Activated naive CD8-positive, alpha-beta T cell treated with anti-CD3 and anti-CD28 coated beads, Interleukin-2, amount 10 ng/mL, durations not matched to agents 7 days and 5 days (primary cell): ENCODE measurements at places on chromosomes 3 and 15. TPM values are rescaled to one million over a fixed set of nuclear protein-coding genes. Genes with fewer than 3 reads are reported as not detected.

DNA sequence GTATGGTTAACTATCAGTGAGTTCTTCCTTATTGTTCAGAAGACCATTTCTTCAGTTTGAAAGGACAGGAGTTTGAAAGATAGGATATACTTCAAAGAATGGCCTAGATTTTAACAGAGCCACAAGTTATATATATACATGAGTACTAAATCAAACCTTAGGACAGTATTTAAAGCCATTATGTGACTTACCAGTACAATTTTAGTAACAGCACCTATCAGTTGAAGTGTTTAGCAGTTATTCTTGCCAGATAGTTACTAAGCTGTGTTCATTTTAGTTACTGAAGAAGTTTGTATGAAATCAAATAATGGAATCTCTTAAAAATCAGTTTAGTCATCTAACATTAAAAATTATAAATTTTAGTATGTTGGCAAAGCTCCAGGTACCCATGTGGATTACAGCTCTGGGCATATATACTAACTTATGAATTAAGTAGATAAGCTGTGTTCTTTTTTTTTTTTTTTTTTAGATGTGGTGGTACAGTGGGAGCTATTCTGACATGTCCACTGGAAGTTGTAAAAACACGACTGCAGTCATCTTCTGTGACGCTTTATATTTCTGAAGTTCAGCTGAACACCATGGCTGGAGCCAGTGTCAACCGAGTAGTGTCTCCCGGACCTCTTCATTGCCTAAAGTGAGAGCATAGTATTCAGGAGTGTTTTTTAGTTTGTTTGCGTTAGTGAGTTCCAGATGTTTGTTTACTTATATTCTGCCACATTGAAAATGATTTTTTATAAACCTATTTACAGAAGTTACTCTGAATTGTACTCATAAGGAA lies 14.6 kb downstream of the SLC25A36 start:
- H3K27ac ChIP-seq: no peak overlapping the region
- no peak for DNase-seq
- peaks cover 11% of the 10 kb centered on the region for H3K36me3 ChIP-seq
- H3K27me3 ChIP-seq: no peaks in the 10 kb centered on the region
- H3K4me3 ChIP-seq: no peak overlapping the region

DNA sequence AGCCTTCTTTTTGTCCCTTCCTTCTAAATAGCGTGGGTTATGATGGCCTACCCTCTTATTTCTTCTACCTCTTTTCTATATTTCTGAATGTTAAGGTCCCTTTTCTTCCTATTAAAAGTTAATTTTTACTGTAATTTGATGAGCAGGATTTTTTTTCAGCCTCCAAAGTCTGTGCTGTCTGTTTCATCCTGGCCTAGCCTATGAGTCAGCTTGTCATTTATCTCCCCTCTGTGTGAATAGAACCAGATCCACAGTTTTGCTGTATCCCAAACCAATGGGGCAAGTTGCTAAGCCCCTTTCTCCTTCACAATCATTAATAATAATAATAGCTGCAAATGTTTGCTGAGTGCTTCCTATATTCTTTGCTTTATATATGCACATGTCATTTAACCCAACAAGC lies 18.1 kb upstream of the C3orf38 start:
- H3K36me3 ChIP-seq: peaks cover 14% of the 10 kb centered on the region
- DNase-seq: no peak
- H3K4me1 ChIP-seq: peaks cover 2% of the 10 kb centered on the region
- no peak overlapping the region for H3K27ac ChIP-seq
- no peaks in the 10 kb centered on the region for H3K27me3 ChIP-seq

GRCh38 chr15:79970624-79971434 lies at the start of gene BCL2A1:
BCL2A1 (minus strand) TSS chr15:79971196; CDS start chr15:79971119, 77 bp downstream.
- H3K27ac ChIP-seq: peak within 1 kb of the TSS; percentile 96
- H3K4me3 ChIP-seq: peak within 1 kb of the TSS; percentile 95

- H3K4me3 ChIP-seq: peak overlapping the region; percentile 76
- no peaks in the 10 kb centered on the region for H3K27me3 ChIP-seq
- peaks cover 27% of the 10 kb centered on the region for H3K4me1 ChIP-seq
- no peak for DNase-seq
- H3K36me3 ChIP-seq: peaks cover 11% of the 10 kb centered on the region
Measured at GRCh38 chr3:4351164-4351855, 48.1 kb downstream of the SETMAR start.

- H3K27ac ChIP-seq: no peak overlapping the region
- H3K4me1 ChIP-seq: peaks cover 34% of the 10 kb centered on the region
- H3K4me3 ChIP-seq: no peak overlapping the region
- peaks cover 47% of the 10 kb centered on the region for H3K36me3 ChIP-seq
Measured at GRCh38 chr15:50064673-50065072, 54.4 kb downstream of the ATP8B4 start.

- H3K36me3 ChIP-seq: peaks cover 3% of the 10 kb centered on the region
- H3K4me1 ChIP-seq: no peaks in the 10 kb centered on the region
- H3K27me3 ChIP-seq: no peaks in the 10 kb centered on the region
- DNase-seq: no peak
Measured at GRCh38 chr3:27986234-27986879, 255.1 kb upstream of the CMC1 start.

- no peaks in the 10 kb centered on the region for H3K4me1 ChIP-seq
- no peak overlapping the region for H3K4me3 ChIP-seq
- peaks cover 31% of the 10 kb centered on the region for H3K27me3 ChIP-seq
- H3K36me3 ChIP-seq: no peaks in the 10 kb centered on the region
- H3K27ac ChIP-seq: no peak overlapping the region
Measured at GRCh38 chr15:39801641-39802309, 19.1 kb upstream of the FSIP1 start.

GRCh38 chr3:195129644-195130492 lies 141.1 kb downstream of the XXYLT1 start:
- no peak overlapping the region for H3K27ac ChIP-seq
- no peaks in the 10 kb centered on the region for H3K27me3 ChIP-seq
- peaks cover 18% of the 10 kb centered on the region for H3K4me1 ChIP-seq
- peaks cover 2% of the 10 kb centered on the region for H3K36me3 ChIP-seq
- no peak overlapping the region for H3K4me3 ChIP-seq

DNA sequence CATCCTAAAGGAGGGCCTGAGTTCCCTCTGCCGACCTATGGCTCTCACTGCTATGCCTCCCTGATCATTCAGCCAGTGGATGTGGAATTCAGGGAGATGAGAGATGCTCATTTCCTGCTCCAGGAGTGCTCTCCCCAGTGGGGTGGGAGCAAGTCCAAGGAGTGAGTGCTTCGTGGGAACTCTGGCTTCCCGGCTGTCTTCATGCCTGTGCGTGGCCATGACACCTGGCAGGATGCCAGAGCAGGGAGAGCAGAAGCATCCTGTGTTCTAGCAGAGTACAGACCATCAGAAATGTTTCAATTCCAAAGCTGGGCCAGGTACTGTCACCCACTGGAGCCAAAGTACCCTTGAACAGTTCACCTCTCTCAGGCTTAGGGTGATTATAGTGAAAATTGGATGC lies 45.1 kb downstream of the APH1B start:
- no peak for DNase-seq
- peaks cover 8% of the 10 kb centered on the region for H3K27me3 ChIP-seq
- no peak overlapping the region for H3K27ac ChIP-seq
- no peaks in the 10 kb centered on the region for H3K4me1 ChIP-seq

DNA sequence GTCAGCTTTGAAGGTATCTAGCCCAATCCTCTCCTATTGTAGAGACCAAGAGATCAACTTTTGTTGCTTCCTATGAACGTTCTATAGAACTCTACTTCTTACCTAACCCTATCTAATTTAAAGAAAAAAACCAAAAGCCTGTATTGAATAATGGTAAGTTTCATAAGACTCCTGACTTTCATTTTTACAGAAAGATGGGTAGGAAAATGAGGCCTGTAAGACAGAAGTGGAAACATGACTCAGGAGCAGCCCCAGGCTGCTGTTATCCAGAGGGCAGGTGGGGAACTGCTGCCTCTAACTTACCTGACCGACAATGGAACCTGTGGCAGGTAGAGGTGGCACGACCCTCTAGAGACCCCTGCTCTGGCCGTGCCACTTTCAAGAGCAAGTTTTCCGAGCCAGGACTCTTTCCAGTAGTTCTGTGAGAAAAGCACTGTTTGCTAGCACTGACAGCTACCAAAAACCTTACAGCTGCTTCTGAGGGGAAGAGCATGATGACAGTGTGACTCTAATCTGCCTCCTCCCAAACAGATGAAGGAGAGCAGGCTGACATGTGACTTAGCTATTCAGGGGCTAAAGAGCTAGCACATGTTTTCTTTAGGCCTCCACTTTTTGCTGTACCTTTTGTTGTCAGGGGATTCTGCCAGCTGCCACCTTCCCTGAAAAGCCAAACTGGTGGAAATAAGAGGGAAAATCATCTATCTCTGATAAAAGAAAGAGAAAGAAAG lies 17.5 kb downstream of the POPDC2 start:
- no peak overlapping the region for H3K4me3 ChIP-seq
- H3K27ac ChIP-seq: no peak overlapping the region
- peaks cover 33% of the 10 kb centered on the region for H3K36me3 ChIP-seq
- no peaks in the 10 kb centered on the region for H3K27me3 ChIP-seq

DNA sequence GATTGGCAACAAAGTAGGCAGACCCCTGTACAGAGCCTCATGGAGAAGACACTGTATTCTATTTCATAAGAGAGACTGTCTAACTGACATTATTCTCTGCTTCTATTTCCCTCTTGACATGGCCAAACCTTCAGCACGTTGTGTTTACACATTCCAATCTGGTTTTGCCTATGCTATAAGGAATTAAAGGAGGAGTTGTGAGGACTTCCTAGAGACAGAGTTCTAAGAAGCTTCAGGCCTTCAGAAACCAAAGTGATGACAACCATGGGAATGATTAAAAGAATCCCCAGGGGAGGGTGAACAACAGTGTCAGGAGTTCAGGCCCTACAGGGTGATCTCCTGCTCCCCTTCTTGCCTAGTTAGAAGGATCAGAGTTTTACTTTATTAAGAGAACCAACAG lies 44.9 kb upstream of the CAPN7 start:
- H3K4me1 ChIP-seq: peaks cover 4% of the 10 kb centered on the region
- H3K27ac ChIP-seq: no peak overlapping the region
- peaks cover 12% of the 10 kb centered on the region for H3K27me3 ChIP-seq
- H3K4me3 ChIP-seq: no peak overlapping the region

DNA sequence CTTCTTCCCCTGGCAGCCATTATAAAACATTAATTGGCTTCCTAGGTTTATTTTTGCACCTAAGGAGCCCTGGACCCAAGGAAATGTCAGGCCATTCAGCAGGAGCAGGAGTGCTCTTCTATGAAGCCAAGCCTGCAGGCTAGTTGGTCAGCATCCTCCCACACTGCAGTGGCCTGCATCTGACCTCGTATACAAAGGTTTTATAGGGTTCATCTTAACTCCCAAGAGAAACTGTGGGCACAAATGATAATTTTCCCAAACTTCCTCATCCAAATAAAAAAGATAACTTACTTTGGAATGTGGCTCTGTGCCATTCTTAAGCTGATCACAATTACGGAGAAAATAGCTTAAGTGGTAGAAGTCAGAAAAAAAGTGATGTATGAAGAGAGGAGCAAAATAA lies 19.4 kb downstream of the PLSCR1 start:
- no peak for DNase-seq
- H3K4me3 ChIP-seq: no peak overlapping the region
- no peaks in the 10 kb centered on the region for H3K27me3 ChIP-seq
- H3K4me1 ChIP-seq: peaks cover 7% of the 10 kb centered on the region
- no peak overlapping the region for H3K27ac ChIP-seq

GRCh38 chr3:86563400-86563970 lies 427.5 kb downstream of the VGLL3 start:
- H3K27me3 ChIP-seq: no peaks in the 10 kb centered on the region
- H3K4me3 ChIP-seq: no peak overlapping the region
- DNase-seq: no peak
- H3K36me3 ChIP-seq: no peaks in the 10 kb centered on the region
- H3K4me1 ChIP-seq: no peaks in the 10 kb centered on the region

DNA sequence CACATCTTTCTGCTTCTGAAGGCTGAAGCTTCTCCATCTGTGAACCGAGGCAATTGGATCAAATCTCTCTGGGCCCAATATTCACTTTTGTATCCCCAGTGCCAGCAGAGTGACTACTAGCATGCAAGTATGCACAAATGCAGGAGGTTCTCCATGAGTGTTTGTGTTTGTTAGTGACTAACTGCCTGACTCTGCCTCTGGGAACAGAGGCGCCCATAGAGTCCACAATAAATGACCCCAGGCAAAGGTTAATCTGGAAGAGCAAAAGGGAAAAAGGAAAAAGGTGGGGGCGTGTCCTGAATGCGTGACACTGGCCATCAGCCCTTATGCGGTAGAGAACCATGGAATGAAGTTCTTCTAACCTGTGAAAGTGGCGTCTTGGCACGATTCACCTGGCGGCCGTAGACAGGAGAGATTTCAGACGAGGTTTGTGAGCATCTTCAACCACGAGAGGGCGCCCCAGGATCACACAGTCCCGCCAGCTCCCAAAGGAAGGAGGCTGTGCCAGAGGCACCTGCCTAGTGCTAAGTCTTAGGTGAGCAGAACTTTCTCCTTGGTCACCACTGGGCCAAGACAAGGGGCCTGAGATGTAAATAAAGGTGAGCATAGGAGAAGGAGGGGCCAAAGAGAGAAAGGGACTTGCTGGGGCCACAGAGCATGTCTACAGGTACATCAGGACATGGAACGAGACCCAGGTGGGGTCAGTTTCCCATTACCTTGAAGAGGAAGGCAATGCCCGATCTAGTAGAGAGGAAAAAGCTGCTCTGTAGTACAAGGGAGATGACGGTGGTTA lies 44.2 kb downstream of the RBPMS2 start:
- peak overlapping the region; percentile 21 for H3K4me3 ChIP-seq
- no peak overlapping the region for H3K27ac ChIP-seq
- peak; percentile 86 for DNase-seq
- H3K27me3 ChIP-seq: no peaks in the 10 kb centered on the region
- no peaks in the 10 kb centered on the region for H3K36me3 ChIP-seq

- no peak overlapping the region for H3K4me3 ChIP-seq
- H3K27ac ChIP-seq: no peak overlapping the region
Measured at GRCh38 chr3:150538324-150539208, 7.7 kb downstream of the SERP1 start.

Gene VPS13C
- 87.9 TPM for total RNA-seq

Gene CD96
- total RNA-seq: 375 TPM

Gene PAQR9
- not detected for total RNA-seq

Gene TRAT1
- total RNA-seq: 56.0 TPM

Gene FBLN2
- total RNA-seq: 2.7 TPM

Gene MAP2K5
- 25.8 TPM for total RNA-seq

Gene WDR72
- total RNA-seq: not detected
